SK-N-SH treated with all-trans-retinoic acid at 6 μM for 48 hours (cell line): ENCODE measurements at places on chromosomes 13 and 19.

DNA sequence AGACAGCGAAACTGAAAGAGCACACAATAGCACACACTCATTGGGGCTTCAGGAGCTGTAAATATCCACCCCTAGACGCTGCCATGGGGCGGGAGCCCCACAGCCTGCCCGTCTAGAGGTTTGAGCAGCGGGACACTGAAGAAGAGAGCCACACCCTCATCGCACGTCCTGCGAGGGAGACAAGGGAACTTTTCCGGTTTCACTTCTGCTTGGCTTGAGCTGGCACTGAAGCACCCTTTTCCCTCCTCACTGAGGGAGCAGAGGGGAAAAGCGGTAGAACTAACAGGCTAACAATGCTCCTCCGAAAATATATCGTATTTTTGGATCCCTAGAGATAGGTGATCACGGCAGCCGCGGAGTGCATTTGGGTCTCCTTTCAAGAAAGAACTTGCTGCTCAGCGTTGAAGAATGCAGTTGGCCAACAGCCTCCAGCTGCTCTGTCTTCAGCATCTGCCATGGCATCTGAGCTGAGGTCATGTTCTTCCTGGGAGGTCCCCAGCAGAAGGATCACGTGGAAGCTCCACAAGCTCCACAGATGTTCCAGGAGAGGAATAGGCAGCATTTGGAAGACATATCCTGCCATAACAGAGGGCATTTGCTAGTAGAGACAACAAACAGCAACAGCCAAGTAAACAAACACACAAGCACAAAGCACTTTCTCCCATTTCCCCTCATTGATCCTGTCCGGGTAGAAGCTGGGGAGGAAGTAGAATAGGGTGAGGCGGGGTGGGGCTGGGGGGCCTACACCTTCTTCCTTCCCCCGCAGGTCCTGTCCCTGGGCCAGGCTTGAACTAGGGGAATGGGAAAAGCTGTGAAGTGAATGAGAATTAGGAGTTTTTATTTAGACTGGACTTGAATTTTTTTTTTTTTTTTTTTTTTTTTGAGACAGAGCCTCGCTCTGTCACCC lies 44.8 kb upstream of the ALOX5AP start:
- ATAC-seq, result no peak

DNA sequence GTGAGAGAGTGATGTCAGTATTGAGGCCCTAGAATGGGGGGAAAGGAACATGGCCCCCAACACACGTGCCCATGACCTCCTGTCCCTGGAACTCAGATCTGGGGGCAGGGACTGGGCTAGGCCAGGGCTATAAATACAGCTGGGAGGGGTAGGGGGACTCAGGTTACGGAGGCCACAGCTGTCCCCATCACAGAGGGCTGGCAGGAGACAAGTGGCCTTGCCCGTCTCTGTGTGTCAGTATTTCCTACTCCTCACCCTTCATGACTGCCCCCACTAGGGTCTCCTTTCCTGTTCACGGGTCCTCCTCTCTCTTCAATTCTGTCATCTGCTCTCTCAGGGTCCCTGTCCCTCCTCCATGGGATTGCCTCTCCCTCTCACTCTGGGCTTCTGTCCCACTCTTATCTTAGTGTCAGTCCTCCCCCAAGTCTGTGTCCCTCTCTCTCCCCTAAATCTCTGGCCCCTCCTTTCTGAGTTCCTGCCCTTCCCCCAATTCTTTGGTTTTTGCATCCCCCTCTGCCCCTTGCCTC lies 687 bp upstream of the HRC start:
- no peak for ATAC-seq

GRCh38 chr13:28136916-28137315 lies 1.4 kb upstream of the PAN3 start:
- ATAC-seq, result no peak

GRCh38 chr13:42284068-42284467 lies 12.1 kb downstream of the AKAP11 start:
- no peak for ATAC-seq

DNA sequence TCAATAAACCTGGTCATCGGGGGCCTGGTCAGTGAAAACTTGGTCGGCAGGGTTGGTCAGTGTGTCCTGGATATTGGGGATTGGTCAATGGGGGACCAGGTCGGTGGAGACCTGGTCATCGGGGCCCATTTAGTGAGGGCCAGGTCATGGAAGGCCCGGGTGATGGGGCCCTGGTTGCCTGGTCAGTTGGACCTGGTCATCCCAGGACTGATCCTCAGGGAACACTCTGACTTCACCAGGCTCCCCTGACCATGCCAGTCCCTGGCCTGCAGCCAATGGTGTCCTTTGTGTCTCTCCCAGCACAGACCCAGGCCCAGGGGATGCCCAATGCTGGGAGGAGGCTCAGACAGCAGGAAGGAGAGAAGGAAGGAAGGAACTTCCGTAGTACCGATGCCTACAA lies 42.1 kb upstream of the TPM4 start:
- no peak for ATAC-seq

DNA sequence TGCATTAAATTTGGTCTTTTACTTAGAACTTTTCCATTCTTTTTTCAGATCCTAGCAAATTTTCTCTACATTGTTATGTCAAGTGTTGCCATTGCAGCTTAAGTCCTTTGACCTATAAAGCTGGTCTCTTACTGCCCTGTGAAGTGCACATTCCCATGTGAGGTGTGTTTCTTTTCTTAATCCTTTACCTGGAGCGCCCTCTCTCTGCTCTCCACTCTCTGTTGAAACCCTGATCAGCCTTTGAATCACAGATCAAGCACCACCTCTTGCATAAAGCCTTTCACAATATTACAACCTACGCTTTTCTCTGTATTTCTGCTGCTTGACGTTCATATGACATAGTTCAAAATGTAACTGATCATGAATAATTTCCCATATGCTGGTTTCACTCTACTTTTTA lies 84.8 kb downstream of the PCDH17 start:
- peak; percentile 44; the same call in 1 of the 3 replicates for ATAC-seq

- ATAC-seq, result peak; percentile 79
Observed at GRCh38 chr13:82758044-82758443, 1124.2 kb downstream of the SLITRK1 start.

GRCh38 chr13:98938801-98939200 lies 39.1 kb downstream of the DOCK9 start:
- ATAC-seq, result peak; percentile 74

DNA sequence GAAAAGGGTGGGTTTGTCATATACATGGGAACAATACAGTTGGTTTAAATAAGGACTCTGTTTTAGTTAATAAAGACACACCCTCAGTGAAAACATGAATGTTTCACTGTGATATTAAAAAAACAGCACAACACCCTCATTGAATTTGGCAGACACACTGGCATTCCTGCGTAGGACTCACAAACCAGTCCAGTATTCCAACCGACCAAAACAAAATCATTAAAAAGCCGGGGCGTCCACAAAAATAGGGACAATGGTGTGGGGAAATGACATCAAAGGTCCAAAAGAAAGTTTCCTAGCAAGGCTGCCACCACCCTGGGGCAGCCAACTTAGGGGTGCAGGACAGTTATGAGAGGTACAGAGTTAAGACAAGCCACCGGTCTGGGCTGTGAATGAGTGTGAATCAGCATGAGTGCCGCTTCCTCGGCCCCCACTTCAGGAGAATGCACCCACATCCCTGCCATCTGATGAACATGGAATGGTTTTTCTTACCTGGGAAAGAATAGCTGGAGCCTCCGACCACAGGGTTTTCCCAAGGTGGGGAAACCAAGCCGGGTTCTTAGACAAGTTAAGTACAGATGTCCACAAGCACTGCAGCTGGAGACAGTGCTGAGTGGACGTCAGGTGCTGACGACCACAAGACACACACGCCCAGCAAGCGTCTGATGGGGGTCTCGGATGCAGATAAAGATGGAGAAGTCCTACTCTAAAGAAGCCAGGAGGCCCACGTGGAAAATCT lies 73.3 kb downstream of the KLF2 start:
- ATAC-seq, result no peak

GRCh38 chr19:3403489-3404323 lies 37.3 kb downstream of the NFIC start:
- ATAC-seq, result peak; percentile 46

DNA sequence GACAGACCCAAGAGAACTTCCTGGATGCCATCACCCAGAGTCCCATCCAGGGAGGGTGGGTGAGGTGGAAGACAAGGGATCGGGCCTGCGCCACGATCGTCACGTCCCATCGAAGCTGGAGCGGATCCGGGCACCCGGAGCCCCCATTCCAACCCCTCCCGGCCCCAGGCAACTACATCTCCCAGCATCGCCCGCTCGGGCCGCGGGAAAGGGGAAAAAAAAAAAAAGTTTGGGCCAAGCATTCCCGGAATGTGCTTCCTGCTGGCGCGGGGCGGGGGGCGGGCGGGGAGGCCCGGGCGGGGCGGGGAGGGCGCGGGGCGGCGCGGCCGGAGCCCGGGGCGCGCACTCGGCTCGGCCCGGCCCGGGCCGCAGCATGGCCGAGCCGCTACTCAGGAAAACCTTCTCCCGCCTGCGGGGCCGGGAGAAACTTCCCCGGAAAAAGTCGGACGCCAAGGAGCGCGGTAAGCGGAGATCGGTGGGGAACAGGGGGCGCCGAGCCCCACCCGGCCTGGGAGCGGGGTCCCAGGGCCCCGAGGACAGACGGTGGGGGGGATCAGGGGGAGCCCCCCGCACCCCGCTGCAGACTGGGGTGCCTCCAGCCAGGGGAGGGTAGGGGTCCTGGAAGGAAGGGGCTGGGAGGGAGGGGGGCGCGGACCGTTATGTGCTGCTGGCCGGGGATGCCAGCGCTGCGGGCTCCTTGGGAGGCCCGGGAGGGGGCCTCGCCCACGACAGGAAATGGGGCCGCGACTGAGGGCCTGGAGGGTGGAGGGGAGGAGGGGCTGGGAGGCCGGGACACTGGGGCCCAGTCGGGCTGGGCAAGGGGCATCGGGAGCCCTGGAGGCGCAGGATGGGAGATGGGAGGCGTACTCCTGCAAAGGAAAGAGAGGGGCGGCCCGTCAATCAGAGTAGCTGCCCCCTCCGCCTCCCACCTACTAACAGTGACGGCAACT lies at the start of gene SYDE1:
TSS of gene SYDE1 (plus strand) at position 341 of the 950 bp plus-strand sequence. CDS start at position 374, 33 bp downstream.
- peak; percentile 80 for ATAC-seq

DNA sequence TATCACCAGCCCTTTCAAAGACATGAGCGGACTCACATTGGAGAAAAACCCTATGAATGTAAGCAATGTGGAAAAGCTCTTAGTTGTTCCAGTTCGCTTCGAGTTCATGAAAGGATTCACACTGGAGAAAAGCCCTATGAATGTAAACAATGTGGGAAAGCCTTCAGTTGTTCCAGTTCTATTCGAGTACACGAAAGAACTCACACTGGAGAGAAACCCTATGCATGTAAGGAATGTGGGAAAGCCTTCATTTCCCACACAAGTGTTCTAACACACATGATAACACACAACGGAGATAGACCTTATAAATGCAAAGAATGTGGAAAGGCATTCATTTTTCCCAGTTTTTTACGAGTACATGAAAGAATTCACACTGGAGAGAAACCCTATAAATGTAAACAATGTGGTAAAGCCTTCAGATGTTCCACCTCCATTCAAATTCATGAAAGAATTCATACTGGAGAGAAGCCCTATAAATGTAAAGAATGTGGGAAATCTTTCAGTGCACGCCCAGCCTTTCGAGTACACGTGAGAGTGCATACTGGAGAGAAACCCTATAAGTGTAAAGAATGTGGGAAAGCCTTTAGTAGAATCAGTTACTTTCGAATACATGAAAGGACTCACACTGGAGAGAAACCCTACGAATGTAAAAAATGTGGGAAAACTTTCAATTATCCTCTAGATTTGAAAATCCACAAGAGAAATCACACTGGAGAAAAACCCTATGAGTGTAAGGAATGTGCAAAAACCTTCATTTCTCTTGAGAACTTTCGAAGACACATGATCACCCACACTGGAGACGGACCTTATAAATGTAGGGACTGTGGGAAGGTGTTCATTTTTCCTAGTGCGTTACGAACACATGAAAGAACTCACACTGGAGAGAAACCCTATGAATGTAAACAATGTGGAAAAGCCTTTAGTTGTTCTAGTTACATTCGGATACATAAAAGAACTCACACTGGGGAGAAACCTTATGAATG lies 17.6 kb downstream of the ZNF791 start:
- no peak for ATAC-seq

- ATAC-seq, result no peak
Observed at GRCh38 chr19:28351761-28352160, 861.2 kb downstream of the UQCRFS1 start.

- no peak for ATAC-seq
Observed at GRCh38 chr13:99293178-99293577, 14.0 kb downstream of the GPR183 start.

GRCh38 chr13:88000239-88000638 lies 329.1 kb downstream of the SLITRK5 start:
- ATAC-seq, result peak; percentile 75

- ATAC-seq, result peak; percentile 89
Observed at GRCh38 chr19:40165362-40165937, 25.8 kb upstream of the MAP3K10 start.

GRCh38 chr13:30565658-30566057 lies 52.1 kb upstream of the USPL1 start:
- ATAC-seq, result no peak

GRCh38 chr19:12763100-12763499 lies 11.5 kb downstream of the BEST2 start:
- ATAC-seq, result no peak

GRCh38 chr13:32629313-32629712 lies 43.1 kb downstream of the PDS5B start:
- no peak for ATAC-seq

- no peak for ATAC-seq
Observed at GRCh38 chr13:76663592-76664335, 222.4 kb downstream of the KCTD12 start.

- ATAC-seq, result no peak
Observed at GRCh38 chr13:77448689-77449088, 86.8 kb upstream of the SCEL start.

GRCh38 chr19:17216058-17216670 lies 1.0 kb downstream of the USE1 start:
- ATAC-seq, result no peak

- ATAC-seq, result peak; percentile 78
Observed at GRCh38 chr13:79423801-79424642, 18.0 kb upstream of the RBM26 start.

GRCh38 chr19:14006766-14007562 lies 844 bp upstream of the RFX1 start:
- ATAC-seq, result peak; percentile 47

DNA sequence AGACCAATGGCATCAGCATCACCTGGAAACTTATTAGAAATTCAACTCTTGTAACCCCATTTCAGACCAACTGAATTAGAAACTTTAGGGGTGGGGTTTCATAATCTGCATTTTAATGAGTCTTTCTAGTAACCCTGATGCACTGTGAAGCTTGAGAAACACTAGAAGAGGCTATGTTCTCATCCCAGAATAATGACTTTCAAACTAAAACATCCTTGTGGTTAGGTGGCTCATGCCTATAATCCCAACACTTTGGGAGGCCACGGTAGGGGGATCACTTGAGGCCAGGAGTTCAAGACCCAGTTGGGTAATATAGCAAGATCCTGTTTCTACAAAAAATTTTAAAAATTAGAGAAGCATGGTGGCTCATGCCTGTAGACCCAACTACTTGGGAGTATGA lies 402.4 kb downstream of the DLEU7 start:
- ATAC-seq, result no peak

GRCh38 chr19:13355356-13355755 lies 150.9 kb downstream of the CACNA1A start:
- no peak for ATAC-seq
